ENCODE measurements at places on chromosomes 12 and 14. TPM values are rescaled to one million over a fixed set of nuclear protein-coding genes. Genes with fewer than 3 reads are reported as not detected.

- DNase-seq, result no peak
Measured at GRCh38 chr12:66288121-66288520, 14.2 kb upstream of the HELB start.

- no peak for DNase-seq
Measured at GRCh38 chr14:43184540-43184939, 1322.5 kb downstream of the FSCB start.

DNA sequence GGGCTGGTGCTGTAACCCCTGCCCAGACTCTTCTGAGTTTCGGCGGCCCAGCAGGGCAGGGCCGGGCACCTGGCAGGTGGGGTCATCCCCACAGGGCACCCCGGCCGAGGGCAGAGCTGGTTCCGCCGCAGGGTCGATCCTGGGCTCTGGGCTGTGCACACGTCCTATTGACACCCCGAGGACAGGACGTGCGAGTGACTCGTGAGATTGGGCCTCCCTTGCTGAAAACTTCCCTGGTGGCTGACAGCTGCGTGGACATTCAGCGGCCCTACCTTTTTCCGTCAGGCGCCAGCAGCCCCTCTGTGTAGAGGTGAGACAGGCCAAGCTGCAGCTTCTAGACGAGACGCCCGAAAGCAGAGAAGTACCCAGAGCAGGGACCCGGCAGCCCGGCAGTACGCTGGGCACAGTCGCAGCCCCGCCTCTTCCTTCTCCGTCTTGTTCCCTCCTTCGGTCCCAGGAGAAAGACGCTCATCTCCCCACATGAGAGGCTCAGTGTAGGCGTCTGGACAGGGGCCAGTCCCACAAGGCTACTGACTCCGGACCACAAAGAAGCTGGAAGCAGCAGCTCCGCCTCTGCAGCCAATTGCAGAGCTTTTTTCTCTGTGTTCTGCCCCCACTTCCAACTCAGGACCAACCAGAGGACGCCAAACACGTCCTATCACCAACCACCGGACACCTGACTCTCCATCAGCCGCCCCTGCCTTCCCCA lies at the start of gene LRCOL1:
TSS of gene LRCOL1 (minus strand) at position 532 of the 709 bp plus-strand sequence. CDS start 4,331 bp downstream, outside the sequence.
- DNase-seq, result no peak

DNA sequence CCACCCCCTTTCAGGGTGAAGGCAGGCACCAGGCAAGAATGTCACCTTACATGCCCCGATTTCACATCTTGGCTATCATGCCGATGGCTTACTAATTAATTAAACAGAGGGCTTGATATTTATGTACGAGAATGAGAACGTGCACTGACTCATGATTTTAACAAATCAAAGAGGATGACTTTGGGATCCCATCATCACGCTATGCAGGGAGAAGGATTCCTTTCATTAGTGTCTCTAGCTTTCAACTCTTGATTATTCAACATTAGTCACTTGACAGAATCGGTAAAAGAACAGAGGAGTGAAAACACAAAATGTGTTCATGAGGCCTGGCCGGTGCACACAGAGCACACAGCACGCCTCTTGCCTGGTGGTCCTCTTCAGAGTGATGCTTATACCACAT lies 80.6 kb downstream of the PRKAB1 start:
- DNase-seq, result no peak

DNA sequence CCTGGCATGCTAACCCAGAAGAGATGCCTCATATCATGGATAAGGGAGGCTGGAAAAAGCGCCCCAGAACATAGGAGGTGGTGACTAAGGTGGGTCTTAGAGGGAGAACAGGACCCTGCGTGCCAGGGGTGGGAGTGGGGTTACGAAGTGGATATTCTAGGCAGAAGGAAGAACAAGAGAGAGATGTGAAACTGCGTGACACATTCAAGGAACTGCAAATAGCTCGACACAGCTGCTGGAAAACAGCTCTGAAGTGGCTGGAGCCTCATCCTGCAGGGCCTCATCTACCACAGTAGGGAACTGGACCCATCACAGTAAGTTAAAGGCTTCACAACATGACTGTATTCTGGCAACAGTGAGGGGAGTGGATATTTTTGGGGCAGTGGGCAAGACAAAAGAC lies 61.1 kb downstream of the RNF34 start:
- DNase-seq, result no peak

DNA sequence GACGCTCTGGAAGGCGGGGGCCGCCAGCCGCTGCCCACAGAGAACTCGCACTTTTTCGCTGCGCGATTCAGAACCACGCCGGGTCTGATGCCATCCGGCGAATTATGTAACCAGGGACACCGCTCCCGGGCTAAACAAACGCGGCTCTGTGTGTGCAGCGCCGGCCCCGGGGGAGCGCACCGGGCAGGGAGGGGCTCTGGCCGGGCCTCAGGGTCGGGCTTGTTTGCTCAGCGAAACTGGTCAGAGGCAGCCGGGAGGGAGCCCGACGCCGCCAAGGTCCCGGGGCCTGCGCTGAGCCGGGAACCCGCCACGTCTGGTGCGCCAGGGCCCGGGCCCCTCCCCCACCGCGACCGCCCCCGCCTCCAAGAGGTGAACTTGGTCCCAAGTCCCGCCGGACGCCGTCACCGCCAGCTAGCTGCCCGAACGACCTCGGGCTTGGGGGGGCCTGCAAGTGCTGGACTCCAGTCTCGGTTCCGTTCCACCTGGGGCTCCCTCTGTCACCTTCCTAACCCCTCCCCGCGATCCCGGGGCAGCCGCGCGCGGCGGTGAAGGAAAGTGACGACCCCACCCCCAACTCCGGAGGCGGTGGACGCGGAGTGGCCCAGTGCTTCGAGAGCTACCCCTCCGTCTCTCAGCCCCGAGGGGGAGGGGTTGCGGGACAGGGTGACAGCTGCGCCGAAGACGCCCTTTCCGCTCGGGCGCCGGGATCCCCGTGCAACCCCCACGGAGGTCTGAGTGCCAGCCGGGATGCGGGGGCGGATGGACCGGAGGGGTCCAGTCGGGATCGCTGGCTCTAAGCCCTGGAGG lies 848 bp downstream of the CTDSP2 start:
- DNase-seq, result peak; percentile 74

DNA sequence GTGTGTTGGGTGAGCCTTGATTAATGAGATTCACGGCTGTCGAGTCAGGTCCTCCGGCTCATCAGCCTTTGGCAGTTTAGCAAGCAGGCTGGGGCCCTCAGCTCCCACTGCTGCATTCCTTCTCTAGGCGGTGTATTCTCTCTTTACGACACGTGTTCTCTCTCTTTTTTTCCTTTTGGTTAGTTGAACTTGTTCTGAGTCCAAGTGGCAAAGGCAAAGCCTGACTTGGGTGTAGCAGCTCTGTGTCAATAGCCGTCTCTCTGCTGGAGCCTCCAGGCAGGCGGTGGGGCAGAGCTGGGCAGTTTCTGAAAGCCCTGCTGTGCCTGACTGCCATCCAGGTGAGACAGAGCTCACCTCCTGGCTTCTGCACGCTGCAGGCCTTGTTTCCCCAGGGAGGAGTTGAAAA lies 46.6 kb downstream of the SUSD6 start:
- DNase-seq, result peak; percentile 89

- DNase-seq, result no peak
Measured at GRCh38 chr14:103549361-103550311, 12.8 kb downstream of the BAG5 start.

GRCh38 chr14:21300892-21301291 lies 21.0 kb downstream of the RPGRIP1 start:
- peak; percentile 37 for DNase-seq

- DNase-seq, result peak; percentile 27
Measured at GRCh38 chr14:104726600-104727451, 2.8 kb downstream of the ADSS1 start.

DNA sequence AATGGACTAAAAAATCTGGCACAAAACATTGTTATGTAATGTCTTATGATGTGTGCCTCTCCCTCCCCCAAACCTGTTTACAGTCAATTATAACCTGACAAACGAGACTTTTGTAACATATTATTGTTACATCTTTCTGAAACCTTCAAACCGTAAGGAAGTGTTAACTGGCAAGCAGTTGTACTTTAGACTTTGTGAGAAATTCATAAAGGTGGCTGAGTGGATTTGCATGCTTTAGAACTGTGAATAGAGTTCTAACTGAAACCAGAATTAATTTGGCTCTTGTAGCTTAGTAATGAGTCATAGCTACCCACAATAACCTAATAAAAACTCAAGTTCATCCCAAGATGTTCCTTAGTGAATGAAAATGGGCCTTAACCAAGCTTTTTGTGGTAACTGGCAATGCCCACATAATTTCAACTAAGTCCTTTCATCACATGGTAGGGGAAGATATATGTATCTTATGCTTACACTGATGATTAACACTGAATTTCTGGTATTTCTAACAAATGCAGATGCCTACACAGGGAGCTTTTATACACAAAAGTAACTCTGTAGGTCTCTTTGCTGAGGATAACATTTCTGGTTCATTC lies 29.7 kb downstream of the RAD9B start:
- DNase-seq, result peak; percentile 11

GRCh38 chr12:131333621-131334440 lies 377.1 kb upstream of the SFSWAP start:
- DNase-seq, result no peak

DNA sequence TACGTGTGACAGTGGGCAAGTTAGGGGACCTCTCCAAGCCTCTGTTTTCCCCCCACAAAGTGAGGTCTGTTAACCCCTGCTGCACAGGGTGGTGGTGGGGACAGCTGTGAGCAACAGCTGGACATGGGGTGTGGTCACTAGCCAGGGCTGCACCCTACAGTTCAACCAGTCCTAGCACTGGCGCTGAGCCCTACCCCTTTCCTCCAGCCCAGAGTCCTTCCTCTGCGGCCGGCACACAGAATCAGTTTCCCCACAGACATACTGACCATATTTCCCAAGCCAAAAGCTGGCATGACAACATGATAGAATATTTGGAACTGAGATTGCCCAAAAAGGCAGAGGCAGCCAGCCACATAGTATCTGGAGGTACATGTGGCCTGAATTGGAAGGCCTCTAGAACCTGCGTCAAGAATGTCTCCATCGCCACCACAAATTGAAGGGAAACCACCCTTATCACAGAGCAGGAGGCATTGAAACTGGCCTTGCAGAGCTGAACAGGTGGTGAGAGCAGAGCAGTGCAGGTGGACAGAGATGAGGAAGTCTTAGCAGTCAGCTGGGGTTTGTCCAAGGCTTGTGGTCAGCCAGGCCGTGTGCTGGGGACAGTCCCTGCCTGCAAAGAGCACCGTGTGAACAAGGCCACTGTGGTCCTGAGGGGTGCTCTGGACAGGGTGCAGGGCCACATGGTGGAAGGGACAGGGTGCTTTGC lies 21.2 kb downstream of the DEGS2 start:
- no peak for DNase-seq

- DNase-seq, result no peak
Measured at GRCh38 chr12:5577741-5578140, 145.8 kb downstream of the NTF3 start.

DNA sequence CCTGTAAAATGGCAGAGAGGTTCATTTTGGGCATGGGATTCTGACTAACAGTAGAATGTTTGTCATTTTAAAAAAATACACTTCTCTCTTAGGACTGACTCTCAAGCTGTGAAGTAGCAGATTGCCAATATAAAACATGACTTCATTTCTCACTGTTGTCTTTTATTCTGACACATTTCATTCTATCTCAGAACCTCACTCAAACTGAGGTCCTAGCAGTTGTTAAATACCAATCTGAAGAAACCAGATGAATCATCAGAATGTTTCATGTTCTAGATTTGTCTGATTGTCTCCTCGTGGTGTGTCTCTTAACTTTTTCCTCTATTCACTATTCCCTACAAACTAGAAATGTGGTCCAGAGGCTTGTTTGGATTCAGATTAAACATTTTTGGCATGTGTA lies 276.5 kb upstream of the NPAS3 start:
- DNase-seq, result no peak

DNA sequence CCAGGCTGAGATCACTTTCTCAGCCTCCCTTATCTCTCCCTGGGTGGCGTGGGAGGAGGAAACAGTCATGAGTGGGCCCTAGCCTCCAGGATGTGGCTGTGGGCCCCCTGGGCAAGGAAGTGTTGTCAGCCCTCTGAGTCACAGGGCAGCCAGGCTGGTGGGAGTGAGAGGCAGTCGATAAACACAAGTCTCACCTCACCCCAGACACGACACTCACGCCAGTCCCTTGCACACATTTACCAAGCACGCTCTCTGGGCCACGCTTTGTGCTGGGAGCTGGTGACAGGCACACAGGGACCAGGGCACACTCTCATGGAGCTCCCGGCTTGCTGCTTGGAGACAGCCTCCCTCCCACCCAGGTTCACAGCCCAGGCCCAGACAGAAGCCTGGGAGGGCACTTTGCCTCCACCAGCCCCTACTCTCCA lies 1.9 kb upstream of the KRT79 start:
- DNase-seq, result no peak

DNA sequence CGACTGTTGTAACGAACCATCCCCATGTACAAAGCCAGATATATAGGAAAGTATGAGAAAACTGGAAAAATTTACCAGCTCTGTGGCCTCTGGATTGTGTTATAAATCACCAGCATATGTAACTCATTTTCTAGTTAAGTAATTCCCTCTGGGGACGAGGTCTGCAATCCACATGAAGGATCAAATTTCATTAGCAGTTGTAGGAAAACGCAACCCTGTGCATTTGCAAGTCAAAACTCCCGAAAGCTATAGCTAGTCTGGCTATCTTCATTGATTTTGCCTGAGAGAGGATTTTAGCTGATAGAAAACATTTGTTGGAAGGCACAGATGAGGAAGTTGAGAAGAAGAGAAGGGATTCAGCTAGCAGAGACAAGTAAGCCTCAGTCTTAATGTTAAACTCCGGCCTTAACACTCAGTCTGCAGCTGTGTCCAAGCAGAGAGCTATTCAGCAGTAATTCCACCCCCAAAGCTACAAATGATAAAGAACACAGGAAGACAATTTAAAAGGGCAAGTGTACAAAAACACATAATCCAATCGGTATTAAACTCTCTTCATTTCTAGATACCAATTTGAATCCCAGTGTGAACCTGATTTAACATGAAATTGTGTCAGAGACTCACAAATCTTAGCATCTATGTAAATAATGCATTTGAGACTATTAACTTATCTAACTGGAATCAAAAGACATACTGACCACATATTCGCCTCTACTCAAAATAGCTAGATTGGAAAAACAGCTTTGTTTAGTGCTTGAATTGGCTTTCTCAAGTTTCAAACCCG lies 54.2 kb upstream of the CERS5 start:
- peak; percentile 65 for DNase-seq

GRCh38 chr12:219891-220352 lies 6.0 kb upstream of the SLC6A12 start:
- DNase-seq, result peak; percentile 44

- no peak for DNase-seq
Measured at GRCh38 chr12:104903648-104904423, 54.3 kb downstream of the SLC41A2 start.

DNA sequence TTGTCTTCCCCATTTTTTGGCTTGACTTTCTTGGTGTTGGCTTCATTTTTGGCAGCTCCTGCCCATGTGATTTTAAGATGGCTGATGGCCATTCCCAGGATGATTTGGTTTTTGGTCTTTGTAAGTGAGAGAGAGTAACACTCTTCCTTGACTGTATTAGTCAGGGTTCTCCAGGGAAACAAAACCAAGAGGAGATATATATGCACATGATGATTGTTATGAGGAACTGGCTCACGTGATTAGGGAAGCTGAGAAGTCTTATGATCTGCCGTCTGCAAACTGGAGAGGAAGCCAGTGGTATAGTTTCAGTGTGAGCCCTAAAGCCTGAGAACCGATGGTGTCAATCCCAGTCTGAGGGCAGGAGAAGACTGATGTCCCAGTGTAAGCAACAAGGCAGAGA lies 146.6 kb downstream of the NRXN3 start:
- DNase-seq, result no peak

The CLEC4D gene
- 0.03 TPM for polyA plus RNA-seq

The PPP2R5E gene
- 22.4 TPM for polyA plus RNA-seq

The LBHD2 gene
- not detected for polyA plus RNA-seq

The TBC1D30 gene
- polyA plus RNA-seq, result 14.3 TPM

The AMN gene
- 327 TPM for polyA plus RNA-seq

The RASSF8 gene
- polyA plus RNA-seq, result 20.2 TPM

The LRP1-AS gene
- 1.7 TPM for polyA plus RNA-seq

The POTEM gene
- polyA plus RNA-seq, result not detected

The SDR9C7 gene
- polyA plus RNA-seq, result 0.03 TPM

Measured in large intestine (tissue), 12 donors.